ENCODE measurements at places on chromosomes 7 and 10.

DNA sequence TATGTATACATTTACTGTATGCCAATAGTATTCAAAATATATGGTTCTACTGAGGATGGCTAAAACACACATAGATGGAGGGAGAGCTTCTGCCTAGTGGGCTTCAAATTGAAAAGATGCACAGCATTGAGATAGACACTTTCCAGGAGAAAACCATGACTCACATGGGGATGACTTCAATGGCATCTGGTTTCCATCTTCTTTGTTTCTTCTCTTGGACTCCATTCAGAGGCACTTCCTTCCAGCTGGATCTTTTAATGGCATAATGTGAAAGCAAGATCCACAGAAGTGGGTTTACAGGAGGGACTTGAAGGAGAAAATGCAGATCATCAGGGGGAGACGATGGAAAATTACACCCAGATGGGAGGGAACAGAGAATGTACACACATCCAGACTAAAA is 84.9 kb downstream of the ZNF365 start:
- no peak for DNase-seq

DNA sequence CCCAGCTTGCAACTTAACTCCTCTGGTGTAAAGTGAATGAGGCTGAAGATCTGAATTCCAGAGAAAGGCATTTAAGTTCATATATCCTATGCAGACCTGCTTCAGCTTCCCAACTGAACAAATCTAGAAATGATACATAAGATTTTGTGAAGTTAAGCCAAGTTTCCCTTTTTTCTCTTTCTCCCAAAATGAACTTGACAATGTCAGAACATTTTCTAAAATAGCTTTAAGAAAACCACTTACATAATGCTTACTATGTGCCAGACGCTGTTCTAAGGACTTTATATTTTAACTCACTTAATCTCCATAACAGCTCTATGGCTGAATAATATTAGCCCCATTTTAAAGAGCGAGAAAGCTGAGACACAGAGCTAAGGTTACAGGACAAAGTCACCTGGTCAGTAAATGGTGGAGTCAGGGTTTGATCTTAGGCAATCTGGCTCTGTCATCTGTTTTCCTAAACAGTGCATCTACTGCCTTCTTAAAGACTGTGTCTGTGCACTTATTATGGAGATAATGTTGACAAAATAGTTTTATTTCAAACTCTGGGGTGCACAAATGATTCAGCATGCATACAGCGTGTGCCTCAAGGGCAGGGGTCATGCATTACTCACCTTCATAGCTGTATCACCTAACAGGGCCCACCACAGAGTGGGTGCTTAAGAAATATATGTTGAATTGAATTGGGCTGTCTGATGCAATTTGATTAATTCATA is 66.8 kb downstream of the RHOBTB1 start:
- no peak for DNase-seq

DNA sequence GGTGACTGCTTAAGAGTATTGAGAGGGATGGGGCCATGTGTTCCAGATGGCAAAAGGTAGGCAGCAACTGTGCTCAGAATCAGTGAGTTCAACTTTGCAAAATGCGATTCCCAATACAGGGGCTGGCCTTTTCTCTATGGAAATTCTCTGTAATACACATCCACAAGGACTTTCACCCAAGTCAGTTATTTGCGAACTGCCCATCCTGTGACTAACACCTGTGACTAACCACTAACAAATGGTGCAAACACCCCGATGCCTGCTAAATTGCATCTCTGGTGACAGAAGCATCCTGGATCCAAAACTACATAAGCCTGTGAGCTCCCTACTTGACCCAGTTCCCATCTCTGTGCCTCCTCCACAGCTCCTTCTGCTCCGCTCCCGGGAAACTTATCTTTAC is 9.0 kb upstream of the CUZD1 start:
- DNase-seq = no peak

- DNase-seq = no peak
These were observed 6.6 kb upstream of the TMEM184A start for GRCh38 chr7:1562597-1563051.

- DNase-seq = no peak
These were observed 91.6 kb downstream of the WDR37 start for GRCh38 chr10:1147810-1148209.

DNA sequence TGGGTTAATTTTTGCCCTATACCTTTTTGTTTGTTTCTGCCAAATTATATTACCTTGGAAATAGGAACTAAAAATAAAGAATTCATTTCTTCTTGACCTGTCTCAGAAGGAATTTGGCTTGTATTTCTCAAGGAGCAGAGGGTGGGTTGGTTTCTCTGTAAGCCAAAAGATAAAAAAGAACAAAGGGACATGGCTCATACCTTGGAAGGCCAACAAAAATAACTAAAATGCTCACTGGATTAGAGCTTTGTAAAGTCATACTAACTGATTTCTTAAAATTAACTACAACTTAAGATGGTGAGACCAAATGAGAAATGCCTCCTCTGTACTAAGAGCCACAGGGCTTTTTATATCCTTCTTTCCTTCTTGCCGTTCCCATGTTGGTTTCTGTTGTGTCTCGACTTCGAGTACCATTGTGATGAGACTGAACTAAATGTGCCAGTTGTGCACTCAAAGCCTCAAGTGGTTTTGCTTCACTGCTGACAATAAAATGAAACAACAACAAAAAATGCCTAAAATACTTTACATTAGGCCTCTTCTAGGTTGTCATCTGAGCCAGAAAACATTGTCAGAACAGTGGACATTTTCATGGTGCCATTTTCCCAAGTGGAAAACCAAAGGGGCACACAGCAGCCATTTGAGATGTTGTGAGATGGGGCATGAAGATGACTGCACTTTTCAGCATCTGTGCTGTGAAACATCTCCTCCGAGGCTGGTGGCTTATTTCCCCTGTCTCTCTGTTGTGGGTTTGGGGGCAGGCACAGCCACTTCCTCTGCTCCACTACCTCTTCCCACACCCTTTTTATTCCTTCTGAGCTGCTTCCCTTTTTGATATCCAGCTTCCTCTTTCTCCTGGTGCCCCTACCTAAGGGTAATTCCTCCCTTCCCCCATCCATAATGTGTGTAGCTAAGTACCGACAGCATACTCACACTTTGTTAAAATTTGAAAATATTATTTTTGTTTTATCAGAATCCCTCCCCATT is 51.8 kb upstream of the AGR3 start:
- DNase-seq = no peak
